ENCODE measurements at places on chromosomes 3 and 15.

- no peak for DNase-seq
Measured at GRCh38 chr3:114903213-114903612, 243.9 kb downstream of the ZBTB20 start.

- DNase-seq: no peak
Measured at GRCh38 chr3:13566453-13566748, 17.5 kb downstream of the FBLN2 start.

DNA sequence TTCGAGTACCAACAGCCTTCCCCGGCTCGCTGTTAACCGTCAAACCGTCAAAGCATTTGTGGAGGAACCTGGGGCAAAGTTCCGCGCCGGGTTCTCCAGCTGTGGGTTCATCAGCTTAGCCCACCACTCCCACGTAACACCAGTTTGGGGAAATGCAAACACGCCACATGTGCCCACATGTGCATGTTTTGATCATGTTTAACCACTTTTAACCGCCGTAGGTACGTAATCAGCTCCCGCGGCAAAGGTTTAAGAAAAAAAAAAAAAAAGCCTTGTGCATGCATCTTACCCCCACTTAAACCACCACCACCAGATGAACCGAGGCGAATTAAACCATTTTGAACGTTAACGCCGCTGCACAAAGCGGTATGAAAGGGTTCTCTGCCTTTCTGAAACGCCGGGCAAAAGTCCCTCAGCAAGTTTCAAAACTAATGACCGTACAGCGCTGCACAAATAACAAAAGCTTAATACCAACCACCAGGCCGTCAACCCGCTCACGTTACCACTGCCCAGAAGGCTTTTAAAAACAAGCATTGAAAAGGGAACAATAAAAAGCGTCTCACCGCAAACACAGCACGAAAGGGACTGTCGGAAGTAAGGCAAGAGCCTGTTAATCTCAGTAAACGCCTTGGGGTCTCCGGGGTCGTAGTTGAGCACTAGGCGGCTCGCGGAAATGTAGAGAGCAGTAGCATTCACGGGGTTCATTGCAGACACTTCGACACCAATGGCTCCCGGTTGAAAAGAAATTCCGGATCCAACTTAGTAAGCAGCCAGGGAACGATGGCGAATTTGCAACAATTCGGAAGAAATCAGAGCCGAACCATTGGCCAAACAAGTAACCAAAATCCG lies 1.5 kb downstream of the MSL2 start:
- no peak for DNase-seq

GRCh38 chr15:67405208-67406191 lies 115.4 kb upstream of the C15orf61 start:
- DNase-seq: no peak

- no peak for DNase-seq
Measured at GRCh38 chr3:66858656-66859381, 139.3 kb upstream of the KBTBD8 start.

DNA sequence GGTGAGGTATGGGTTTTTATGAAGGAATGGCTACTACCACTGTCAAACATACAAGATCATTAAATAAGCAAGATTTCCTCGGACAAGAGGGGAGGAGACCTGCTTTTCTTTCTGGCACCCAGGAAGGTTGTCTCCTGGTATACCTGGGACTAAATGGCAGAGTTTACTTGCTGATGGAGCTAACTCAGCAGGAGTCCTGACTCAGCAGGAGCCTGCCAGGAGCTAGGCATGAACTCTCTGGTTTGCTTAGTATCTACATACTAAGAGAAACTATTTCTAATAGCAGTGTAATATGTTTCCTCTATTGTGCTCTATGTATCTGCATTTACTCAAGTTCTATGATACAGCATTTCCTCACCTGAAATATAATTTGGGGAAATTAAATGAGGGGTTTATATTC lies 404.2 kb downstream of the RSL24D1 start:
- no peak for DNase-seq

- DNase-seq: no peak
Measured at GRCh38 chr3:11706604-11707003, 62.9 kb upstream of the VGLL4 start.

- DNase-seq: no peak
Measured at GRCh38 chr15:57165992-57166391, 210.3 kb upstream of the CGNL1 start.

GRCh38 chr15:88636050-88636449 lies 2.8 kb upstream of the ISG20 start:
- DNase-seq: no peak

GRCh38 chr3:119831022-119831421 lies 49.1 kb downstream of the NR1I2 start:
- no peak for DNase-seq

DNA sequence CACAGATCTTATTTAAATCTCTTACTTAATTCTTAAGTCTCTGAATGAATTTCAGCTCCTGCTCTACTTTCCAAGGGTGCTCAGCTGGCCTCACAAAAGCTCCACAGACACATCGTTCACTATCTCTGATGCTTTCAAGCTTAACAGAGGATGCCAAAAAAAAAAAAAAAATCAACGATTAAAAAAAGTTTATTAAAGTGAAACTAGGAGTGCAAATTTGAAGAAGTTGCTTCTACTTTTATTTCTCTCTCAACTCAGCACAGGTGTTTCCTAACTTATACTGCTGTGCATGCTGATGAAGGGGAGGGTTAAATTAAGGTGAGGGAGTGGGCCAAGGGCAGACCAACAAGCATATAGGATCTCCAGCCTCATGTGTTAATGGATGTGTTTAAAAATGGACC lies 157.2 kb downstream of the TIGIT start:
- DNase-seq: no peak

DNA sequence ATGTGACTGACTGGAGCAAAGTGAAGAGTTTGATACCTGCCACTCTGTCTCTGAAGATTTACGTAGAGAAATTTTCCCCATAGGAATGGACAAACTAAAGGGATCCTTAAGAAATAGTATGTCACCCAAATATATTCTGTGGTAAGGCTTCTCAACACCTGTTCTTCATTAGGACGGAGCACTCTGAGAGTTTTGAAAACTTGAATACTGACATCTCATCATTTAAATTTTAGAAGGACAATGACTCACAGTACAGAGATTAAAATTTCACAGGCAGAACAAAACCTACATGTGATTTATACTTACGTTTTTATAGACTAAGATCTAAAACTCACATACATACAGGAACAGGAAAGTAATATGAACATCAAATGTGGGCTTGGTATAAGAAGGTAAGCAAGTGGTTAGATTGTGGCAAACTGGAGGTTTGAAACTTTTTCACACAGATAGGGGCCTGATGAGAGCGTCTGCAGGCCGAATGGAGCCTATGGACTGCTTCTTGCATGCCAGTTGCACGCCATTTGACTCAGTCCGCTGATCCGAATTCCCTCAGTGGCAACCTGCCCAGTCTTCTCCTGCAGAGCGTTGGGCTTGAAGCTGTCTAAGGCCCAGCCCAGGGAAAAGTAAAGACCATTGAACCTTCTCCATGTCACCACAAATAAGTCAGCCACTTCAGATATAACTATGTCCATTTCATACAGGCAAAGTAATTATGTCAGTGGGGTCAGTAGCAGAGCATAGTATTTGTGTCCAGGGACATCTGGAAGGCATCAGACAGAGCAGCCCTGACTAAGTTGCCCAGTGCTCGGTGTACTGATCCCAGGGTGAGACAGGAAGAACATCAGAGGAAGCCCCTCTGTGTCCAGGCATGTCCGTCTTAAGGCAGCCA lies 45.7 kb downstream of the ZBTB38 start:
- no peak for DNase-seq

DNA sequence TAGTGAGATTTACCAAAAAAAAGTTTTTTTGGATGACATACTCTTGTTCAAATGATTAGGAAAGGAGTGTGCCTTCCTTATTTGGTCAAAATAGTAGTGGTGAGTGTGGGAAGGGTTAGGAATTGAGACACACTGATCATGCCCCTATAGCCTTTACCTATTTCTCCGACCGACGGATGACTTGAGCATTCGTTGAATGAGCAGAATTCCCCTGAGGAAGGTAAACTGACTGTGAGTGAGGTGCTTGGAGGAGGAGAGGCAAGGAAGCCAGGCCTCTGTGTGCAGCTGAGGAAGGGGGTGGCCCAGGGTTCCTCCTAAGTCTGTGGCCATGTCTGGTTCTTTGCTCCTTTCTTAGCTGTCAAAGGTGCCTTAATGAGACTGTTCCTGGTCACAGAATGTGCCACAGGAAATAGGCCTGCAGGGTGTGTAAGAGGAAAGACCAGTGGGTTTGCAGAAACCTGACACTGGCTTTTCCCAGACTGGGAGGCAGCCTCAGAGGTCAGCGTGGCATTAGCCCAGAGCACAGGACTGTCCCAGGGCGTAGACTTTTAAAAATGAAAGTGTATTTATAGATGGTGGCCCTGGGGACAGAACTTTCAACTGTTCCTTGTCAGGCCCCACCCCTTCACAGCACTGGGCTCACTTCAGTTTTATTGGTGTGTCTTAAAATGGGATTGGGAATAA lies 307.7 kb upstream of the C2CD4B start:
- DNase-seq: no peak

DNA sequence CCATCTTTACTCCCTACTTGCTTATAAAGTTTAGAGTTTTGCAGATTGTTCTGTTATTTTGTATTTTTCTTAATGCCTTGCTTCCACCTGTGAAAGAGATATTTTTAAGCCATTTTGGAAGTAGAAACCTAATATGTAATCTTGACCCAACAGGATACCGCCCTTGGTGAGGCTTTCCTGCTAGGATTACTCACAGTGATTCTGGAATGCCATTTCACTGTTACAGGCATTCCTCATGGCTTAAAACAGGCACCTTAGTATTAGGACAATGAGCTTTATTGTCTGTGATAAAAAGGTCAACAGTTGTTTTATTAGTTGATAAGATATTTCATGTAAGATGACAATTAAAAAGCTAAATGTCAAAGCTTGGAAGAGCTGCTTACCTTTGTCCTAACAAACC lies 58.2 kb downstream of the PHLDB2 start:
- no peak for DNase-seq

GRCh38 chr3:56207922-56208321 lies 260.3 kb downstream of the ERC2 start:
- DNase-seq: no peak

- no peak for DNase-seq
Measured at GRCh38 chr3:152177757-152178156, 91.0 kb upstream of the MBNL1 start.

DNA sequence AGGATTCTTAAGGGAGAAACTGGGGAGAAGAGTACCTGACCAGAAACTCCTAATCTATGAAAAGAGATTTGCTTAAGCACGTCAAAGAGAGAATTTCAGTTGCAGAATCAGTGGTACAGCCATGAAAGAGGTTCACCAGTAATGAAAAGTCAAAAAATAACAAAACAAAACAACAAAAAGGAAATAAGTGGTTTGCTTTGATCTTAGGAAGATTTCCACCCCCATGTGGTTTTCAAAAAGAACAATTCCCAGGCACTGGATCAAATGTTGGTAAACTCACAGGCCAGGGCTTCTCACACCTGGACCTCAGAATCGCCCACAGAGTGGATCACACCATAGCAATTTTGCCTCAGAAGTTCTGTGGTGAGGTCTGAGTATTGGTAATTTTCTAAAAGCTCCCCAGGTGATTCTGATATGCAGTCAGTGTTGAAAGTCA lies 67.5 kb downstream of the TMEM39A start:
- no peak for DNase-seq

DNA sequence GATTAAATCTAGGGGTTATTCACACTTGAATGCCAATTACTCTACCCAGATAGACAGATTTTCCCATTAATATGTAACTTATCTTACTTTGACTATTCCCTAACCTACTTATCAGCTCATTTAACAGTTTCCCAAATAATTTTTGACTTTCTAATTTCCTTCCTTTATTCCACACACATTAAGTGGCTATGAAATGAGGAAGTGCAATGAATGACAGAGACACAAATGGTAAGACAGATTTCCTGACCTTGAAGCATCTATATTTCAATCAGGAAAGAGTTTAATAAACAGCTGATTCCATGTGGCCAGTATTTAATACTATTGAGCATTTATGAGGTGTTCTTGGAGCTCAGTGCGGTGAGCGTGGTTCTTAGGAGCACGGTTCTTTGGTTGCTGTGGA lies 78.8 kb downstream of the SLC7A14 start:
- no peak for DNase-seq

DNA sequence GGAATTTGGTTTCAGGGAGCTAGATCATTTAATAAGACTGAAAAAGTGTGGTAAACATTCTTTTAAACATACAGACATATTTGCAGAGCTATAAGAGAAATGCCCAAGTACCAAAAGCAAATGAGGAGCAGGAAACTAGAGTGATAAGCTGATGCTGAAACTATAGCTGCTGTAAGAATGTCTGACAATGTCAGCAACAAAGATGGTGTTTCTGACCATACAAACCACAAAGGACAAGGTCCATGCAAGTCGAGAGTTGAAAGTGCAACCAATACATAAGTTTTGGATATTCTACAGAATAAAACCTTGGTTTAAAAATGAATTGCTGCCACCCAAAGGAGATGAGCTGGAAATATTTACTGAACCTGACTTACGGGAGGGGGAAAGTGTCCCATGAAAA lies 610.2 kb downstream of the TBL1XR1 start:
- no peak for DNase-seq

GRCh38 chr3:157948605-157949383 lies 157.4 kb downstream of the SHOX2 start:
- DNase-seq: no peak

DNA sequence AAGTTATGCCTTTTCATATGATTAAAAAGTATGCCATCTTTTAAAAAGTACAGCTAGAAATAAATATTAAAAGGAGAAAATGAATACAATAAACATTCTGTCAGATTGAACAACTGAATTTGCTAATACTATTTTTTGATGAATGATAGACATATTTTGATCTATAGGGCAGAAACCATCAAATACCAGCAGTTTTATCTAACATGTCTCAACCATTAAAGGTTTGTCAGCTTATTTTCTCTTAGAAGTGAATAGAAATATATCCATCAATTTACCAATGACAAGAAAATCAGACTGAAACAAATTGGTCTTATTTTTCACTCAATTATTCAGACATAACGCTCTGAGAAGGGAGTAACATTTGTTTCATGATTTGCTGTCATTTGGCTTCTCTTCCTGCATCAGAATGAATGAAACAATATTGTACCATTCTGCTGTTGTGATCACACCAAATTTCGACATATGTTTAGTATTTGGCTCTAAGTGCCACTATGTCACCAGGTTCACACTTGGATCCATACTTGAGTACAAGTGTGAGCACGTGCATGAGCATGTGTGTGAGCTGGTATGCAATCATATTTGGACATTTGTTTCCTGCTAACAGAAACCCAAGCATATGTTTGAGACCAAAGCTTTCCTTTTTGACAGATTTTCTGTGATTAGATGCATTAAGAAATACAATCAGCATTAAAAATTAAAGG lies 86.5 kb downstream of the THRB start:
- DNase-seq: no peak

DNA sequence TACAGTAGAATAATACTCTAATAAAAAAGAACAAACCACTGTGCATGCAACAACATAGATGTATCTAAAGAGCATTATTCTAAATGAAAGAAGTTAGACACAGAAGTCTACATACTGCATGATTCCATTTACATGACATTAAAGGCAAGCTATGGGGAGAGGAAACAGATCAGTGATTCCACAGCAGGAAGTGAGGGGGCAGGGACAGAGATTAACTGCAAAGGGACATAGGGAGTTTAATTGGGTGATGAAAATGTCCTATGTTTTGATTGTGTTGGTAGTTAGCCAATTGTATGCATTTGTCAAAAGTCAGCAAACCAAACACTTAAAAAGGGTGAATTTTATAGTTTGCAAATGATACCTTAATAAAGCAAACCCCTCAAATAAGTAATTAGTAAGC lies 13.8 kb downstream of the CRYGS start:
- no peak for DNase-seq

- no peak for DNase-seq
Measured at GRCh38 chr3:50525987-50526386, 22.6 kb upstream of the CACNA2D2 start.

Data from hypothalamus (tissue), 51 donors.